Activated CD8-positive, alpha-beta T cell treated with anti-CD3 and anti-CD28 coated beads, Interleukin-2, amount 10 ng/mL, durations not matched to agents 7 days and 5 days (primary cell): ENCODE measurements at places on chromosomes 3 and 15. TPM values are rescaled to one million over a fixed set of nuclear protein-coding genes. Genes with fewer than 3 reads are reported as not detected.

DNA sequence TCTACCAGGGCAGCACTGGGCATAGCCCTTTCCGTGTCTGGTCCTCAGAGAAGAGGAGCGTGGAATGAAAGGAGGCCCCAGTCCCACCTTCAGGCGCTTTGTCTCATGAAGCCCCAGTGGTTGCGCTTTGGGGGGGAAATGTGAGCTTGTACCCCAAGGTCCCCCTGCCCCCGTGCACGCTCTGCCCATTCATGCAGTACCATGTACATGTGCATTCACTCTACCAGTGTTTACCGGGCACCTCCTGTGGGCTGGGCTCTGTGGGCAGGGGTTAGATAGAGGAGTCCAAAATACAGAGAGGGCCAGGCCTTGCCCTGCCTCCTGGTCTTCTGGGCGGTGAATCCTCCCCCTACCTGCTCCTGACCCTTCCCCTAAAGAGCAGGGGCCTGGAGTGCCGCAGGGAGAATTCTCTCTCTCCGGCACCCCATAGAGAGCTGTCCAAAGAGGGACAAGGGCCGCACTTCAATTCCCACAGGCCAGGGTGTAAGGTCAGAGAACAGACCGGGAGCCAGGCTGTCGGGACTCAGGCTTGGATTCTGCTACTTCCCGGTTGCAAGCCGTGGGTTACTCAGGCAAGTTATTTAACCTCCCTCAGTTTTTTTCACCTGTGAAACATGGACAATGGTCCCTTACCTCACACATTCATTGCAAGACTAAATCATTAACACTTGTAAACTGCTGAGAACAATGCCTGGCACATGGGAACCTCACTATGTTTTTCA lies 153.4 kb downstream of the MEGF11 start:
- DNase-seq, result no peak

DNA sequence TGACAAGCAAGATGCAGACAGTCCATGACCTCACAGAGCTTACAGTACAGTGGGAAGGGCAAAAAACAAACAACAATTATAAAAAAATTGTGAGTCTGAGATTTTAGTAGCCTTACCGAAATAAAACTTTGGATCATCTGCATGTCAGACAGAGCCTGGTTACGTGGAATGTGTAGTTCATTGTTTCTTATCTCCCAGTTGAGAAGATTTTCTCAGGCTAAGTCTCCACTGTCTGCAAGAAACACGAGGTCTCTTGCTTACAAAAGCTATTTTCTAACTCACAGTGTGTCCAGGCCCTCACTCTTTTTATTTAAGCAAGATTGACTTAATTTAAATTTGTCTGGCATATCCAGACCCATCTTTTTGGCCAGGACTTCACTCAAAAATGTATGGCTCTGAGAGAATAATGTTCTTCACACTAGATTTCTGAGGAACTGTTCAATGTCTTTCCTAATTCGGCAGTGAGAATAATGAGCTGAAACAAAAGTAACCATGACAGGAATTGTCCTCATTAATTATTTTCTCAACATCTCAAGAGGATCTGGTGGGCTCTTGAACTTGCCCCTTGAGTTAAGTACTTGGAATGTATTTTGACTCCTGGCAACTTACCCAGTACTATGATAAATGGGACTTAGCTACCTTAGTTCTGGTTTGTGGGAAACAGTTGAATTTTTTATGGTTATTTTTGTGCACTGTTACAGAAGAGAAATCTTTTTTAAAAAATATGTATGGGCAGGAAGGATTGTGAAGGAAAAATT lies 265.1 kb upstream of the COL8A1 start:
- DNase-seq, result no peak

- DNase-seq, result no peak
These were observed 11.3 kb upstream of the PIAS1 start for GRCh38 chr15:68042855-68043222.

GRCh38 chr3:67349551-67350174 lies 304.7 kb downstream of the SUCLG2 start:
- DNase-seq, result peak; percentile 34

DNA sequence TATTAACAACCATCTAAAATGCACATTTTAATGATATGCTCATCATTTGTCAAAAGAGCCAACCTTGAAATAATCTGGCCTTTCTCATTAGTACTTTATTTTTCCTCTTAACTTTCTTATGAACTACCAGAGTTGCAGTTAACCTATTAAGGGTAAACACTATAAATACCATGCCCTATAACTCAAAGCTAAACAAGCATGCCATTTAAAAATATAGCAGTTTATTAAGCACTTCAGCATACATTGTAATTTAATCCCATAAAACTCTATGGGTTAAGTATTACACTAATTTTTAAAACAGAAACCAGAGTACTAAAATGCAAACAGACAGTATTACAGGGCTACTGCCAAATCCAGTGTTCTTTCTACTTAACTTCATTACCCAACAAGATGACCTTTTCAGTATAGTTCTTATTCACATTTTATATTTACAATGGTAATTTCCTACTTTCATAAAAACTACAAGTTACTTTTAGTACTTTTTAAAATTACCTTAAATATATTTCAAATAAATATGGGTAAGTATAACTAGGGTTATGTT lies 11.8 kb downstream of the NPTN start:
- no peak for DNase-seq

Gene ONECUT1
- total RNA-seq, result not detected
